Ovary (tissue), 10 donors: ENCODE measurements at places on chromosomes 2 and 18. TPM values are rescaled to one million over a fixed set of nuclear protein-coding genes. Genes with fewer than 3 reads are reported as not detected.

PRLH gene
- not detected for total RNA-seq

KCNG3 gene
- total RNA-seq = 1.6 TPM

MLPH gene
- total RNA-seq = 36.9 TPM

COX5B gene
- 133 TPM for total RNA-seq

REG3G gene
- 0.48 TPM for total RNA-seq

DNA sequence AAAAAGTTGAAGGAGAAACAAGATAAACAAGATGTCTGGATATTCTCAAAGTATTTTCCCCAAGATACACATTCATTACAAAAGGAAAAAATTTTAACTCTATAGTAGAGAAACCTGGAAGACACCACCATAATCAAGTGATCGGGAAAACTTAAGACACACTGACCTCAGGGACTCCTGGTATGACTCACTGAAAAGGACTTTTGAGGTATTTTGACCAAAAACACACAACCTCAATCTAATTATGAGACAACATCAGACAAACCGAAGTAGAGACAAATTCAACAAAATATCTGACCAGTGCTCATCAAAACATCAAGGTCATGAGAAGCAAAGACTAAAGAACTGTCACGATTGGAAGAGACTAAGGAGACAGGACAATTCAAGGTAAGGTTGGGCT, 34.7 kb downstream of the LPIN2 start:
- no peak for DNase-seq

DNA sequence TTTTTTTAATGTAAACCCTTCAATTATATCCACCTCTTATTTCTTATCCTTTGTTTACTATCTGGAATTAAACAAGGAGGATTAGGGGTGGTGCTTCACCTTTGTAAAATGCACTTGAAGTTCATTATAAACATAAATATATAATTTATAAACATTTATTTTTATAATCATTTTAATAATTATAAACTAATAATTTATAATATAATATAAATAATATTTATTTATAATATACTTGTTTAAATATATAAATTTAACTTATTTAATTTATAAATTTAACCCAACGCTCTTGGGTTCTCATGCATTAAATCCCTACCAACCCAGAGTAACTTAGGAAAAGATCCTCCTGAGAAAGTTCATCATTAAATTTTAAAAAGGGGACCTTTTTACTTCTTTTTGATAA, 452.5 kb downstream of the PTPRM start:
- no peak for DNase-seq

GRCh38 chr2:166960702-166961270, 72.5 kb downstream of the XIRP2 start:
- DNase-seq = no peak

GRCh38 chr2:237570776-237571335, 4.5 kb downstream of the PRLH start:
- DNase-seq = peak; percentile 36

DNA sequence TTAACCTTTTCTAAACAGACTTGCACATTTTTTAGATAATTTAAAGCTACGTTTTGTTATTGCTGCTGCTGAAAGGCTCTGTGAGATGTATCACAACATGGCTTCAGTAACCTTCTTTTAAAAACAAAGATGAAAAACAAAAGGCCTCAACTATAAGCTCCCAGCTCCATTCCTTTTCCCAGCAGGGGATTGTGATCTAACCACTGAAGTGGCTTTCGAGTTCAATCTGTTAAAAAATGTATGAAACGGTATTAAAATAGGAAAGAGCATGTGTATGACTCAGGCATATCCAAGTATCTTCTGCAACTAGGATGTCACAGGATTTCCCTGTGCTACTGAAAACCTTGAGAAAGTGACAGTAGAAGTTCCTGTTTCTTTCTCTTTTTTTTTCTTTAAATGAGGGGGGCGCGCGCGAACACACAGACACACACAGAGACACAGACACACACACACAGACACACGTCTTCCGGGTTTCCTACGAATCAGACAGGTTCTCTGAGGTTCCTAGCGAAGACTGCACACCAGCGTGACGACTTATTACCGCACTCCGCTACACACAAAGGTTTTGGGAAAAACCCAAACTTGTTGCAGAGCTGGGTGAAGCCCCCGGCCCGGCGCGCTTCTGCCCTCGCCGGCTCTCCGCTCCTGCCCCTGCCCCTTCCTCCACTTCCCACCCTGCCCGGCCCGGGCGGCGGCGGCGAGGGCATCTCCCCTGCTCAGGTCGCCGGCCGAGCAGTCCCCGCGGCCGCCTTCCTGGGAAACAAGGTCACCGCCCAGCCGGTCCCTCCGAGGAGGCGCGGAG, 86.8 kb downstream of the RBMS1 start:
- peak; percentile 60 for DNase-seq

GRCh38 chr2:186570604-186571003, 19.3 kb upstream of the ITGAV start:
- DNase-seq = no peak

DNA sequence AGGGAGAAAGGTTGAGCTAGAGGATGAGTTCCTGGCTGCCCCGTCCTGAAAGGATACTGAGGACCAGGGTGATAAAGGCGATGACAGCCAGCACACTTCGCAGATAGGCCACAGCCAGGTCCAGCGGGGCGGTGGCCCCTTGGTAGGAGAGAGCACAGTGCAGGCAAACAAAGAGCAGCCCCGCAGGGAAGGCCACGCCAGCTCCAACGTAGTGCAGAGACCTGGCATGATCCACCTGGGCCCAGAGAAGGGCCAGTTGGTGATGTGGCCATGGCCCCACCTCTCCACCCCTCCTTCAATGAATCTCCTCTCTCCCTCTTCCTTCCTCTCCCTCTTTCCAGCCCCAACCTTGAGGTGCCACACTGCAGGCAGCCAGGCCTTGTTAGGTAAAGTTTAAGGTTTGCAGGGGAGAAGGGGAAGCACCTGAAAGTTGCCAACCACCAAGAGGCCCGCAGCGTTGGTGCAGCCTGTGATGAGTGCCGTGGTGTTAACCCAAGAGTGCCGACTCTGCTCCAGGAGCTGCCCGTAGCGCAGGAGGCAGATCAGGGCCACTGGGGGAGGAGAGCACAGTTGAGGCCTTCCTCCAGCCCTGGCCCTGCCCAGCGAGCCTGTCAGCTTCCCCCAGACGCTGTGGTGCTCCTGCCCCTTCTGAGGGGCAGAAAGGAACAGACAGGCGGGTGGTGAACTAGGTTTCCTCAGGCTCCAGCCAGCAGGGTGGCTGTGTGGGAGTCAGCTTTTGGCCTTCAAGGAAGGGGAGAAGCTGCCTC, 2.8 kb downstream of the TMEM150A start:
- DNase-seq = no peak

DNA sequence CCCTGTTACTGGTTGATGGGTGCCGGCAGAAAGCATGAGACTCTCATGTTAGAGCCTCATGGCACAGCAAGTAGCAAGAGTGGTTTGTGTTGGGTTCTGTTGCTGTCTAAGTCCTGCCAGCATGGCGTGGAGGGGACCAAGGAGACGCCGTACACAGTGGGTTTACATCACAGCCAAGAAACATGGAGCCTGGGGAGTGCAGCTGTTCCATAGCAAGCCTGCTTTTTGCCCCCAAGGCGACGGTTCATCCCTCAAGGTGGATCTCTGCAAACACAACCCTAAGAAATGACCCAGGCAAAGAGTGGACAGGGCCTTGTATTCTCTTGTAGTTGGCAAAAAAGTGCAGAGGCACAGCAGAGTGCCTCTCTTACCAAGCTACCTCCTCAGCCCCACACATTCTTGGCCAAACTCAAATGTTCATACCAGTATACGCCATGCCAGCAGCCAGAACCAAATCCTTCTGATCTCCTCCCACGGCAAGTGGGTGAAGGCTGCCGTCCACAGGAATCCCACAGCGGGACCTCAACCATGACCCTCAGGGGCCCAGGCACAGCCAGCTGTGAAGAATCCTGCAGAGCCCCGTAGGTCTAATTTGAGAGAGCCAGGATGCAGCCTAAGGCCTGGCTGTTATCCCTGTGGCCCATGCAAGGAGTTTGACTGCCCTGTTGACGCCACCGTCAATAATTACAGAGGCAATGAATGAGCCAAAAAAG, 19.0 kb downstream of the SNED1 start:
- DNase-seq = peak; percentile 5

DNA sequence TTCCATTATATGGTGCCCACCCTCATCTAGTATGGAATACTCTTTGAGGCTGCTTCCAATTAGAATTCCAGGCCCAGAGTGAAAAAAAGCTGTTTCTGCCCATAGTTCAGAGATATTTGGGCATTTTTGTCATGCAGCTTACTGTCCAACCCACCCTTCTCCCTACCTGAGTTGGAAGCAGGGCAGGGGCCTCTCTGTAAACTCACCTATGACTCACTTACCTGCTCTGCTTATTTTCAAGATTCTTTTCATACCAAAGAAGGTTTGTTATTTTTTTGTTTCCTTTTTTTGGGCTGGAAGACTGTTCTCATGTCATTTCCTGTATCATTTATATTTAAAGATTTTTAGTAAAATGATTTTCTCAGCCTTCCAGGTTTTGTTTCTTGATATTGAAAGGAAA, 38.4 kb upstream of the PPP1R1C start:
- no peak for DNase-seq

DNA sequence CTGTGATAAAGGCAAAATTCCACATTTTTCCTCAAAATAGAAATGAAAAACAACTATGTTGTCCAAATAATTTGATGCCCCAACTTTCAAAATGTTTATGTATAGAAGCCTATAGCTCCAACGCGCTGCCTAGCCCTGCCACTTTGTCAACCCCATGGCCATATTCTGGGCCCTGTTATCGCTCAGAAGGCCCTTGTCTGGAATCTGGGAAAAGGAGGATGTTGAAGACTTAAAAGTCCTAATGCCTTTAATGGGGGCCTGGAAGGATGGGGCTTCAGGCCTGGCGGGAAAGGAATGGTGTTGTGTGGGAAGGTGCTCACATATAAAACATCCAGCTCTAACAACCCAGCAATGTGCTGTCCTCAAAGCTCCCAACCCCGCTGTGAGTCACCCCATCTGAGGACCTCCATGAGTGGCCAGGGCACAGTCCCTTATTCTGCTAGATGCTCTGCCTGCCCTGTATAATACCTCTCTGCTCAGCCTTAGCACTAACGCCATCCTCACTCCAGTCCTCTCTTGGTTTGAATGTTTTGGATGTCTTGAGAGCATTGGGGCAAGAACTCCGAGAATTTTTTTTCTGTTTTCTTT, 86.0 kb downstream of the ACSL3 start:
- no peak for DNase-seq
